Progenitor cell of endocrine pancreas (in vitro differentiated cells): ENCODE measurements at places on chromosomes 12 and 14.

- DNase-seq = no peak
Observed at GRCh38 chr14:29558516-29558915, 369.1 kb downstream of the PRKD1 start.

- DNase-seq = no peak
Observed at GRCh38 chr14:49888293-49888692, 4.6 kb upstream of the ARF6 start.

- DNase-seq = no peak
Observed at GRCh38 chr12:45803111-45803510, 73.6 kb downstream of the ARID2 start.

GRCh38 chr12:118543651-118544050, 167.3 kb downstream of the SUDS3 start:
- DNase-seq = no peak

DNA sequence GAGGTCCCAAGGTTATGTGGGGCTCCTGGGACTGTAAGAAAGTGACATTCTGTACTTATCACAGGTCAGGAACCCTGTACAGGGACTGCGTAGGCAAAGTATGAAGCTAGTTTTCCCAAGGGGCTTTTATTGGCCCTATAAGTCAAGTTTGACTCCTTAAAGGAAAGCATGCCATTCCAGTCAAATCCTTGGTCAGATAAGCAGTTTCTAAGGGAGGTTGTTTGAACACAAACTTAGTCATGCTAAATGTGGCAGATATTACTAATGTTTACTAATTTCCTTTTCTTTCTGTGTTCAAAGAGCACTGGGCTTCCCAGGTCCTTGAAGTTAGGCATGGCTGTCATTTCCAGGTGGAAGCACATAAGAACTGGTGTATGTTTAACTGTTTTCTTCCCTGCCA, 472.4 kb downstream of the ATP23 start:
- no peak for DNase-seq

DNA sequence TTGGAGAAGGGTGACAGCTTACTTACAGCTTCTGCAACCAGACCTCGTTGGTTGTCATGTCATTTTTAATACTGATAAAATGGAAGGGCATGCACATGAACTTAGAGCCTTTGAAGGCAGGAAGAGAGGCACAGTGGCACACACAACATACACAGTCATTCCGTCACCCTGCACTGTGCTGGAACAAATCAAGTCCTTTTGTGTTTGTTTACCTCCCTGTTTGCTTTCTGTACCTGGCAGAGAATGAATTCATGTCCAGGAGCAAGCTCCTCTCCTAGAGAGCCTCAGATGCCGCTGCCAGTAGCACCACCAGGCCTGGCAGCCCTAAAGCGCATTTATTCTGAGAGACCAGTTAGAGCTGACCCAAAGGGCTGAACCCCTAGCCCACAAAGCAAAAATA, 460.3 kb downstream of the EGLN3 start:
- no peak for DNase-seq
